NCI-H2029 treated with DMSO at 0.1 percent for 48 hours (cell line): ENCODE measurements at places on chromosomes 3 and 15.

GRCh38 chr3:93924491-93924890 is 49.2 kb downstream of the PROS1 start:
- DNase-seq: no peak

DNA sequence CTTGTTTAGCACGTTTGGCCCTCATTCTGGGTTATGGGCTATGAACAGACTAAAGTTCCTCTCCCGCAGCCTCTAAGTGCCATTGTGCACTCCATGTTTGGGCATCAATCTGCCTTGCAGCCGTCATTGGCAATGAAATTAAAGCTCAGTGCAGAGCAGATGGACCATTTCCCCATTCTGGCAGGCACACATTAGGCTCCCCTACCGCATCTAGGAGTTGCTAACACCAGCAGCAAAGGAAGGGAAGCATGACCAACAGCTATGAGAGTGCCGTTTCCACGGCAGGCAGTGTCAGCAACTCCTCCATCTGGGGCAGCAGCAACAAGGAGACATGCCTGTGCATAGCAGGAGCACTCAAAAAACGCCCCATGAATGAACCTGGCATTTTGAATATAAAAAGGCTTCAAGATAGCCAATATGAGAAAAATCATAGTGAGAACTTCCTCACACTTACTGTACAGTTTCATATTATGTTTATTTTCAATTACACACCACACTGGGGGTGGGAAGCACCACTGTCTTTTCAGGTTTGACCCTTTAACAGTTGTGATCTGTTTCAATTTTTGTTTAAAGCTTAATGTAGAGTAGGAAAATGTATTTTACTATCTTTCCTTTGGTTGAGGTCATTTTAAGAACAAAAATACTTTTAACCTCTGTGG is 218.7 kb downstream of the KCNMB2 start:
- no peak for DNase-seq

- DNase-seq: no peak
Measured at GRCh38 chr3:105526360-105527111, 159.8 kb downstream of the ALCAM start.

DNA sequence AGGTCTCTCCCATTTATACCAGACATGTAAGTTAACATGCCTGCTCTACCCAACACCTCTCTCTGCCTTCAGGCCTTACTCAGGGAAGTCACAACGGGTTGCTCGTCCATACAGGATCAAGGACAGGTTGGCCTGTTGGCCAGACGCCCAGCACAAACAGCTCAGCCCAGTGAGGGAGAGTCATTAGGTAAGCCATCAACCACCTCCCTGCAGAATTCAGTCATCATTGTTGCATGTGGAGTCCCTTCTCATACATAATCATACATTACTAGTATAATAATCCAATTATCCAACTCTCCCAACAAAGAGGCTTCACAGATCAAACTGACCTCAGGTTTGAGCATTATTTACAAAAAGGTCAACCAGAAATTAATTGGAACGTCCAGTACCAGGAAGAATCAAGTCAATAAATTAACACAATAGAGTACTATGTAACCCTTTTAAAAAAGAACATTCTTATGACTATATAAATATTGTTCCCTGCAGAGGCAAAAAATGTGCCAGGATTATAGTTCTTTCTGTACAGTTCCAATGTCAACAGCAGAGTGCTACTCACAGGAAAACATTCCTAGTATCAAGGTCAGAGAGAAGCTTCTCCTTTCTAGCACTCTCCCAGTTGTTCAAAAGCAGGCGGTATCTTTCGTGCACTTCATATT is 33.2 kb downstream of the HOMER2 start:
- peak; percentile 38 for DNase-seq

DNA sequence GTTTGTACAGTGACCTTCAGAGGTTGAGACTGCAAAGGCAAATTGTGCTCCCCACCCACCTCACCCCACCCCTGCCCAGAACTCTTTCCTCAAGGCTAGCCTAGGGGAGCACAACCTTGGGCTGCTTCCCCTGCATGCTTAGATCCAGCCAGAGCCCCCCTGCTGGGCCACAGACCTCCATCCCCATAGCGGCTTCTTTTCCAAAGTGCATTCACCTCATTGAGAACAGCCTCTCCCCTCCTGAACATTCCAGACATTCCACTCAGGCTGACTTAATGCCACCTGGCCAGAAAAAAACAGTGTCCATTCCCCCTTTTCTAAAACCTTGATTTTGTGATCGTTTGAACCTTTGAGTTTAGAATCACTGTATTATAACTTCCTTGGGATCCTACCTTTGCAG is 124.4 kb upstream of the TOPAZ1 start:
- DNase-seq: no peak

DNA sequence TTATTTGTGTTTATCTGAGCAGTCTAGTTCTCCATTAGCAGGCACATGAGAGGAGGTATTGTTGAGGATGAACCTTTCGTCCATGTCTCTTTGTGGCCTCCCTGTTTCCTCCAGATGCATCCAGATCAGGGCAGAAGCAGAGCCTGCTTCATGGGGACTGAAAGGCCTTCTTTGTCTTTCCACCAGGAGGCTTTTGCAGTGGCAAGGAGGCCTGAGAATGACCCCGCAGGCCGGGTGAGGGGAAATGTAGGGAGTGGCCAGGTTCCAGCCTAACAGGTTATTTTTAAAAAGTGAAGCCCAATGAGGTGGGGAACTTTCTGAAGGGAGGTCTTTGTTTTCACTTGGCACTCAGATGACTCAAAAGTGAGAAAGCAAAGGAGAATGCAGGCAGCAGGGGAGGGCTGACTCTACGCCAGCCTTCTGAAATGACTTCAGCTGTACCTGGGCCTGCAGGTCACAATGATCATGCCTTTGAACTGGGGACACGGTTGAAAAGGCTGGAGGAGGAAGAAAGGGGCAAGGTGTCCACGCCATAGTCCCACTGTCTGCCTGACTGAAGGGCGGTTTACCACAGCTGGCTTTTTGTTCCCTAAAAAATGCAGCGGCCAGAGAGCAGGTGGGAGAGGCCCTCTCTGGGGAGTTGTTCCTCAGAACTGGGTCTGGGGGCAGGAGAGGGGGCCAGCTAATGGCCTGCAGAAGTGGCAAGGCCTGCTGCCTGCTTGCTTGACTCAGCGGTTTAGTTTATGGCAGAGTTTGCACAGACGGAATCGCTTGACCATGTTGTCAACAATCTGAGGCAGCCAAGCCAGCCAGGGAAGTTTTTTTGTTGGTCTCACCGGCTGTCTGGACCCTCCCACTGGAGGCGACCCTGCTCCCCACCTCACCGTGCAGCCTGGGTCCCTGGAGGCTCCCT is 28.7 kb downstream of the CMTM7 start:
- no peak for DNase-seq

DNA sequence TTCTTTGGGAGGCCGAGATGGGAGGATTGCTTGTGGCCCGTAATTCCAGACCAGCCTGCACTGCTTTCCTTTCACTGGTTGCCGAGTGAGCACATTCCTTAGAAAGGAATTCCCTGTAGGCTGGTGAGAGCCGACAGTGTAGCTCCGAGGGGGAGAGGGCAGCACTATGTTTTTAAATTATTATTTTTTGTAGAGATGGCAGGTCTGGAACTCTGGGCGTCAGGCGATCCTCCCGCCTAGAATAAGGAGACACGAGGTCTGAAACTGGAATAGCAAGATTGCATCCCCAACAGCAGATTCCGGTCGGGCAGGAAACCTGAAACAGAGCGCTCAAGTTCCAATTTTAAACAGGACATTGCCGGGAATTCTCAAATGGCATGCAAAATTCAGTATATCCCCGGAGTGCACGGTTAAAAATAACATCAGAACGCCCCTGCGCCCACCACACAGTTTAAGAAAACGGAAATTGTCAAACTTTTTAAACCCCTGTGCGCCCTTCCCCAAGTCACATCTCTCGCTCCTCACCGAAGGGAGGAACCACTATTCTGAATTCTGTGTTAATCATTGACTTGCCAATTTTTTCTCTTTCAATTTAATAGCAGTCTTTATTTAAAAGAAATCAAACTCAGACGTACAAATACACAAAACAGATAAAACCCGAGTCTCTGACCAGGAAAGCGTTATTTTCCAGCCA is 643 bp upstream of the RNU5B-1 start:
- no peak for DNase-seq

GRCh38 chr3:50486219-50486888 is 17.1 kb downstream of the CACNA2D2 start:
- DNase-seq: no peak

GRCh38 chr15:83323296-83323711 is 38.8 kb upstream of the BNC1 start:
- no peak for DNase-seq

DNA sequence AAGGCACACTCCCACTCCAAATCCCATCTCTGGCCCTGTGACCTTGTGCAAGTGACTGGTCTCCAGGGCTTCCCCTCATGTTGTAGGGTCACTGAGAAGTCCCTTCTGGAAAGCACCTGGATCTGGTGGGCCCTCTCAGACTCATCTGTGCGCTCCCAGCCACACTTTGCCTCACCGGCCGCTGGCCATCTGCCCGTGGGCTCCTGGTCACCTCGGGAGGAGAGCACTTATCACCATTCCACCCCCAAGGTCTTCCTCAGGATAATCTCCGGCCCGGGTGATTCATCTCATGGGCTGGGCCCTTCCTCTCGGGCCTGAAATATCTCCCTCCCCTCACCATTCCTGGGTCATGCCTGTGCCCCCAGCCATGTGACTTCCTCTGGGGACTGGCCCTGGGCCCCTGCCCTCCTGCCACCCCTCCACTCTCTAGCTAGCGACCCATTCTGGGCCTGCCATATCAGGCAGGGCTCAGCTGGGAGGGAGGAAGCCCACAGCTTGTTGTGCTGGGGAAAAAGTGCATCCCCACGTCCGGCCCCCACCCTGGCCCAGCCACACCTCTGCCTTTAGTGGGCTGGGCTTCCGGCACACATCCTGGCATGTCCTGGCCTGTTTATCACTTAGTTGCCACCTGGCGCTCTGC is 10.6 kb upstream of the WNT7A start:
- DNase-seq: no peak

DNA sequence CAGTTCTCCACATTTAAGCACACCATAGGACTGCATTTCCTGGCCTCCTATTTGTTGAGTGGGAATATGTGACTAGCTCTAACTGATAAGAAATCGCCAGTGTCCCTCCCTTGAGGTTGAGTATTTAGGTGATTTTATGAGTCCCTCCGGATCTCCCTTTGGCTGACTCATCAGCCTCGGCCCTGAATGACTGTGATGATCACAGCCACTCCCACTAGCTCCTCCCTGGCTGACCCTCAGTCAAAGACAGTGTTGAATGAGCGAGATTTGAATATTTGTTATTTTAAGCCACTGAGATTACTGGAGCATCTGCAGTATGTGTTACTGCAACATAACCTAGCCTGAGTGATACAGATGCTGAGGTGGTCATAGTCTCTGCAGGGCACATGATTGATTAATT is 515.3 kb downstream of the EPHB1 start:
- DNase-seq: no peak

DNA sequence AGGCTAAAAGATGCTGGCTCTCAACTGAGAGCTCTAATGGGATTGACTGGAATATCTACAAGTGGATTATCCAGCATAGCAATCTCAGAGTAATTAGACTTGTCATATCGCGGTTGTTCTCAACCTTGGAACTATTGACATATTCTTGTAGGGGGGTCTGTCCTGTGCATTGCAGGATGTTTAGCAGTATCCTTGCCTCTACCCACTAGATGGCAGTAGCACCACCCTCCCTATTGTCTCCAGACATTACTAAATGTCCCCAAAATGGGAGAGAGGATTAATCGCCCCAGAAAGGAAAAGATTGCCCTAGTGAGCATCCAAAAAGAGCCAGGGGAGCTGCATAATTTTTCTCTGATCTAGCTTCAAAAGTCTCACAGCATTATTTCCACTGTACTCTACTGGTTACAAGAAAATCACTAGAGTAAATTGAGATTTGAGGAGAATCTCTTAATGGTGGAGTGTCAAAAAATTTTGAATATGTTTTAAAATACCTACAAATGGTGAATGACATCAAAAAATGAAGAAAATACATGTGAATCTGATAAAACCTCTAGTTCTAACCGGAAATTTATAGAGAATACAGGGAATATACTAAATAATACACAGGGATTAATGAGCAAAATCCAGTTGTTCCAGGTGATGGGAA is 388.2 kb upstream of the AGTR1 start:
- DNase-seq: peak; percentile 9

DNA sequence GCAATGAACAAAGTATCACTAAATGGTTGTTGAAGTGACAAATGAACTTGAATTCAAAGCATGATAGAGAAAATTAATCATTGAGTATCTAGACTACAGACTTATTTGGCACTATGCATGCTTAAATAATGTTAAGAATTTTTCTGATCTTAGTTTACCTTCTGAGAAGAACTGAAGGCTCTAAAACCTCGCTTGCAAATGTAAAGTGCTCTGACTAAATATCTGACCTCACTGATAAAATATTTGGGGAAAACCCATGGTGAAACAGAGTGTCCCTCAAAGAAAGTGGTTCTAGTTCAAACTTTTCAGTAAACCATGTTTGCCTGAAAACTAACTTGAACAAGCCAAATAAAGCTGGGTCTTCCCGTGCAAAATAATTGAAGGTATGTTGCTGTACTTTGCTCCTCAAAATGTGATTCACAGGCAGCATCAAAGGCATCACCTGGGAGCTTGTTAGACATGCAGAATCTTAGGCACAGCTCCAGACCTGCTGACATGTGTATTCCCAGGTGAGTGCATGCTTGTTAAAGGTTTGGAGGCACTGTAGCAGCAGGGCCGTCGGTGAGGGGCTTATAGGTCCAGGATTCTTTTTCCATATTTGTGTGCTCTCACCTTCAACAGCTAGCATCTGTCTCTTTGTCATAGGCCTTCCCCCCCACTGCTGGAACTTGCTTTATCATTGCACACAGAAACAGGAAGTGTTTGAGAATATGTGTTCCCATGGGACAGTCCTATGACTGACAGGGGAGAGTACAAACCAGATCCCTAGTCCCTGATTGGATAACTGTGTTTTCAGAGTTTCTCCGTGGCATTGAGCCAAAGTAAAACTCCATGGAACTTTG is 524.2 kb upstream of the LMCD1 start:
- no peak for DNase-seq

- no peak for DNase-seq
Measured at GRCh38 chr15:89912145-89912673, 543 bp downstream of the ARPIN start.

DNA sequence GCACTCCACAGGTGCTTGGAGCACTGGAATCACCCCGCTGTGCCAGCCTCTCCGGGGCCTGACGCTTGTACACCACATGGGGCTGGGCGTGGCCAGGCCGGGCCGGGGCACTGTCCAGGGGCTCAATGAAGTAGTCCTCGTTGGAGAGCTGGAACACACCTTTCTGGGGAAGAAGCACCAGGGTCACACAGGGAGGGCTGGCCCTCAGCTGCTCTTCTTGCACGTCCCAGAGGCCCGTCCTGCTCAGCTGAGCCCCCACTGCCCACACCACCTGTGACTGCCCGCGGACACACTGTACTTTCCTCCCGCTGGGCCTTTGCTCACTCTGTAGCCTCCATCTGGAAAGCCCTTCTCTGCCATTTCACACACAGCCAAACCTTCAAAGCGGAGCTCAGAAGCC is 13.3 kb downstream of the ADAMTS7 start:
- DNase-seq: no peak

GRCh38 chr15:80159811-80160569 is 7.2 kb downstream of the FAH start:
- no peak for DNase-seq
